ENCODE measurements at places on chromosomes 3 and 15. TPM values are rescaled to one million over a fixed set of nuclear protein-coding genes. Genes with fewer than 3 reads are reported as not detected.

Gene OR5K2
- not detected for total RNA-seq

GRCh38 chr3:112136959-112137693 lies 4.1 kb upstream of the GCSAM start:
- H3K27me3 ChIP-seq = no peaks in the 10 kb centered on the region
- H3K36me3 ChIP-seq = no peaks in the 10 kb centered on the region
- H3K4me3 ChIP-seq = no peak overlapping the region
- H3K27ac ChIP-seq = no peak overlapping the region

Gene CCDC54
- total RNA-seq = not detected

DNA sequence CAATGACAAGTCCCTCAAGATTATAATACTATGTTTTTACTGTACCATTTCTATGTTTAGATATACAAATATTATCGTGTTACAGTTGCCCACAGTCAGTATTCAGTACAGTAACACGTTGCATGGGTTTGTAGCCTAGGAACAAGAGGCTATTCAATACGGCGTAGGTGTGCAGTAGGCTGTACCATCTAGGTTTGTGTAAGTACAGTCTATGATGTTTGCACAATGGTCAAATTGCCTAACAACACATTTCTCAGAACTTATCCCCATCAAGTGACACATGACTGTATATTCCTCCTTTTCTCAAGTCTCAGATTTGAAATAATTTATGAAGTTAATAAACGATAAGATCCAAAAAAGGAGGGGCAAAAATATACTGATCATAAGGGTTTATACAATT lies 21.7 kb downstream of the ZDHHC3 start:
- H3K4me3 ChIP-seq = no peak overlapping the region
- no peak for DNase-seq
- no peaks in the 10 kb centered on the region for H3K4me1 ChIP-seq
- H3K27me3 ChIP-seq = no peaks in the 10 kb centered on the region

- no peaks in the 10 kb centered on the region for H3K27me3 ChIP-seq
- H3K4me1 ChIP-seq = no peaks in the 10 kb centered on the region
Observed at GRCh38 chr3:81735334-81735733, 26.1 kb downstream of the GBE1 start.

GRCh38 chr3:36680952-36681351 lies 83.4 kb downstream of the DCLK3 start:
- no peak for DNase-seq
- H3K27ac ChIP-seq = no peak overlapping the region
- no peaks in the 10 kb centered on the region for H3K4me1 ChIP-seq
- H3K27me3 ChIP-seq = peaks cover 2% of the 10 kb centered on the region

- H3K27ac ChIP-seq = no peak overlapping the region
- H3K36me3 ChIP-seq = no peaks in the 10 kb centered on the region
- no peak overlapping the region for H3K4me3 ChIP-seq
- H3K4me1 ChIP-seq = no peaks in the 10 kb centered on the region
- peaks cover 1% of the 10 kb centered on the region for H3K27me3 ChIP-seq
- no peak for DNase-seq
Observed at GRCh38 chr3:64518496-64518895, 169.3 kb downstream of the ADAMTS9 start.

All from activated CD4-positive, alpha-beta T cell treated with anti-CD3 and anti-CD28 coated beads, Interleukin-2, amount 10 ng/mL, durations not matched to agents 7 days and 5 days (primary cell).